ENCODE measurements at places on chromosomes 11 and 22. TPM values are rescaled to one million over a fixed set of nuclear protein-coding genes. Genes with fewer than 3 reads are reported as not detected.

GGTLC3 gene
- total RNA-seq: not detected

DNA sequence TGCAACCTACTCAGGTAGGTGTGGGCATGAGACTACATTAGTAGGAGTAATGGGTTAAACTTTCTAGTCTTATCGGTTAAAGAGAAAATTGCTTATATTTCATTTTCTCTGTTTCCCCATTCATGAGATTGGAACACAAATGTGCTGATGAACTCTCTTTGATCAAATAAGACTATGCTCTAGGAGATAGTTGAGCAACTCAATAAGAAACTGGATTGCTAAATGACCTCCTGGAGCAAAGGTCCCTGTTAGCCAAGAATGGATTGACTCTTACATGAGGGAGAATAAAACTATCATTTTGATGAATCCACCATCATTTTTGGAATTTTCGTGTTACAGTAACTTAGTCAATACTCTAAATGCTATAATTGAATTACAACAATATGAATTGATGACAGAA lies 11.1 kb upstream of the NOX4 start:
- no peak for DNase-seq
- no peaks in the 10 kb centered on the region for H3K27me3 ChIP-seq
- H3K4me1 ChIP-seq: no peaks in the 10 kb centered on the region

- no peaks in the 10 kb centered on the region for H3K27me3 ChIP-seq
- no peak overlapping the region for H3K4me3 ChIP-seq
- peaks cover 38% of the 10 kb centered on the region for H3K4me1 ChIP-seq
- H3K27ac ChIP-seq: no peak overlapping the region
- no peak for DNase-seq
Measured at GRCh38 chr11:34996958-34997357, 80.5 kb downstream of the PDHX start.

VWCE gene
- total RNA-seq: 0.59 TPM

- H3K27ac ChIP-seq: no peak overlapping the region
- no peak for DNase-seq
- no peaks in the 10 kb centered on the region for H3K27me3 ChIP-seq
- no peaks in the 10 kb centered on the region for H3K36me3 ChIP-seq
Measured at GRCh38 chr11:100066399-100066798, 620.7 kb upstream of the ARHGAP42 start.

- H3K4me1 ChIP-seq: peaks cover 8% of the 10 kb centered on the region
- DNase-seq: no peak
- peaks cover 8% of the 10 kb centered on the region for H3K36me3 ChIP-seq
- H3K27ac ChIP-seq: no peak overlapping the region
- H3K27me3 ChIP-seq: no peaks in the 10 kb centered on the region
Measured at GRCh38 chr11:61785837-61786402, 6.5 kb downstream of the TMEM258 start.

EHF gene
- not detected for total RNA-seq
